ENCODE measurements at places on chromosomes 7 and 10.

DNA sequence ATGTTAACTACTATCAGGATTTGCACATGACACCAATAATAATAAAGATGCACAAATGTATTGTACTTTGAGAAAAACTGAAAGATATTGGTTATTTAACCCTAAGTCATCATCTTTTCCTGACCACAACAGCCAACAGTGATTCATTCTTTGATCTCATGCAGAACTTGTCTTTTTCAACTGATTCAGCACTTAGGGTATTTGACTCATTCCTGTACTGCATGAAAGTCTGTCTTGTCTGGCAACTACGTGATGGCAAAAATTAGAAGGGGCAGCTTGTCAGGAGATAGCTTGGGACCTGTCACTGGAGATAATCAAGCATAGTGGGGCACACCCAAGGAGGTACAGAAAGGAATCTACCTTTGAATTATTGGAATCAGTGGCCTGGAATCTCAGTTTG lies 77.8 kb upstream of the LRRC17 start:
- peak; percentile 92 for DNase-seq

- DNase-seq: no peak
These were observed 181.5 kb downstream of the EXOC4 start for GRCh38 chr7:133434246-133434865.

DNA sequence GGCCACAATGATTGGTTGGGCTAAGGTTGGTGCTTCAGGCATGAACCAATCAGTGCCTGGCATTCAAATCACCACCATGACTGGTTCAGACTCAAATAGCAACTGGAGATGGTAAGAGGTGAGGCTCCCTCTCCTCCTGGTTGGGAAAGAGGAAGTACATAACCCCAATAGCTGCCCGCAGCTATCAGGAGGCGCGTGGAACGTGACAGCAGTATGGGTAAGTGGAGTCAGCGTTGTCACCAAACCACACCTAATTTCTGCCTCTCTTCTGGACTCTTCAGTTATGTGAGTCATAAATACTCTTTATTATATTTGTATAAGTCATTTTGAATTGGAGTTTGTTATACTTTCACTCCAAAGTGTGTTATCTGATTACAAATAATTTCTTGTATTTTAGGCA lies 17.9 kb upstream of the ITGA8 start:
- no peak for DNase-seq

GRCh38 chr7:41436139-41436538 lies 266.8 kb downstream of the INHBA start:
- no peak for DNase-seq

- DNase-seq: peak; percentile 56
These were observed 10.7 kb upstream of the KMT2E start for GRCh38 chr7:105003275-105003674.

DNA sequence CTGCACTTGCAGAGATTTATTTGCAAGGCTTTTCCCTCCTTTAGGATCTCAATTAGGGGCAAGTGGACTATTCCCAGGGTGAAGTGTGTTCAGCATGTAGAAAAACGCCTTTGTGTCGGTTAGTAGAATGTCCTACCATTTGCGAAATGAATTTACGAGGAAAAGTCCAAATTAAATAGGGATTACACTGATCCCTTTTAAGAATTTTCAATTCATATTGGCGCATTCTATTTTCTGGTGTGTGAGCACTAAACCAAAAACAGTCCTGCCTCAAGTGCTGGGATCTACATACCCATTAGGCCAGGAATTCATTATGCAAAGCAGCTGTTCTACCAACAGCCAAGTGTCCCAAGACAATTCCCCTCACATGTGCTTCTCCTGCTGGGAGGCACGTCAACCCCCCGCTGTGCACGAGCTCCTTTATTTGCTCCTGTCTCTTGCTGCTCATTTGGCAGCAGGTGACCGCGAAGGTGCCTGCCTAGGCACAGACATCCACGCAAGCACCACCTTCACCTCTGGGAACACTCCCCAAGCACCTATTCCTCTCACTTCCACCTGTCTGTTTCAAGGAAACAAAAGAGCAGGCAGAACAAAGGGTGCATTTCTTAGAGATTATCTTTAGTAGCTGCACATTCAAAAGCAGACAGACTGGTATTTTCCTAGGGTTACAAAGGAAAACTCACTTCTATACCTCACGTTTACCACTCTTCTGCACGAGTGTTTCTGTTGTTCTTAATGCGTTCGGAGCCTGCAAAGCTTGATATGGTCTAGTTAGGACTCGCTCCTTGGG lies 134.6 kb upstream of the FGFR2 start:
- no peak for DNase-seq

GRCh38 chr7:70208236-70209063 lies 610.2 kb downstream of the AUTS2 start:
- DNase-seq: peak; percentile 2

DNA sequence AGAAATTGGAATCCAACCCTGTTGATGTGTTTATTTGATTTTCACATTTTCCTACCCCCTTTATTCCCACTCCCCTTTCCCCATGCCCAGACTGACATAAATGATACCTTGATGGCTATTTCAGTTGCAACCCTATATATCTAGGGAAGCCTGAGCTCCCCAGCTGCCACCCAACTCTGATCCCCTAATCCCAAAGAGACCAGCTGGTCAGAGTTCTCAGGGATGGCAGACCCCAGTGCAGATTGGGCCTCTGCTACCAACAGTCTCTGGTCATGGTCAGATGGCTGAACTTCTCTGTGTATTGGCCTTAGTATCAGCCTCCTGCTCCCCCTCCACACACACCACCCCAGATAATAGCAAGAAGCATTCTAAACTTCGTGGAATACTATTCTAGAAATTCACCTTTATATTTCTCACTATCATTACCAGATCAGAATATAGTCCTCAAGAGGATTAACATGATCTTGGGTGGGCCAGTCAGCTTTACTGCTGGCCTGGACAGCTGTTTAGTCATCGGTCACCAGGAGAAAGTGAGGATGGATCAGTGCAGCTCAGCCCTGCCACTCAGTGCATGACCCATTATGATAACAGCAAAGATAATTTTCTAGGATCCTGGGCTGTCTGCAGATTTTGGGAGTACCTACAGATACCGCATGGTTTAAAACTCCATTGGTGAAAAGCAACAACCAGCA lies 24.5 kb upstream of the BTRC start:
- DNase-seq: no peak

GRCh38 chr7:151616443-151617213 lies 96.9 kb upstream of the RHEB start:
- no peak for DNase-seq

- DNase-seq: no peak
These were observed 5.5 kb downstream of the CCDC186 start for GRCh38 chr10:114168450-114169009.

GRCh38 chr7:7688956-7689355 lies 29.5 kb downstream of the RPA3 start:
- no peak for DNase-seq

GRCh38 chr10:67471022-67471421 lies 225.0 kb downstream of the CTNNA3 start:
- DNase-seq: no peak

- DNase-seq: no peak
These were observed 36.9 kb downstream of the CAPZA2 start for GRCh38 chr7:116899308-116899707.

DNA sequence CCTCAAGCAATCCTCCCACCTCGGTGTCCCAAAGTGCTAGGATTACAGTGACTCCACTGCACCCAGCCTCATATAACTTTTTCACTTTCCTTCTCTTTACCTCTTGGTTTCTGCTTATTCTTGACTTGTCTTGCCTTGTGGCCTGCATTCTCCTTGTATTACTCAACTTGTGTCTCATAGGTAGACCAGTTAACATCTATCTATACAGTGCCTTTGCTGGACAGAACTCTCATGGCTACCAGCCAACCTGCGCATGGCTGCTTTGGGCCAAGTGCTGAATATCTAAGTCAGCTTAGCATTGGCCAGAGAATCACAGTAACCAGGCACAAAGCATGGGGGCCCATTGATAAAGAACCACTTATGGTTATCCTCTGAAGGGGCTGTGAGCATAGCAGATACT lies 42.6 kb upstream of the ZNRF2 start:
- no peak for DNase-seq

DNA sequence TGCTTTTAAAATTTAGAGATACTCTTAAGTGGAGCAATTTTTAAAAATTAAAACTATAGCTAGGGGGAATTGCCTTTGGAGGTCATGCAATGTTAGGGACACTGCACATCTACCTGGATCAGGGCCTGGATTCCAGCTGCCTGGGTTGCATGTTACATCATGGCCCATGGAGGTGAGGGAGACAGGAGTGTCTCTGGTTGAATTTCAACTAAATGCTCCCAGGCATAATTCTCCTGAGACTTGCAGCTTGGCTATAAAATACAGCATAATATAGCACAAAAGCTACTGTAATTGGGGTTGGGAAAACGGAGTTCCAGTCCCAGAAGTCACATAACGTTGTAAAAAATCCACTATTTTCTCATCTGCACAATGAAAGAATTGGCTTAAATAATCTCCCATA lies 782.5 kb downstream of the LRMDA start:
- no peak for DNase-seq

- DNase-seq: no peak
These were observed 14.6 kb downstream of the SVIL start for GRCh38 chr10:29620112-29620690.

Measured in activated CD4-positive, alpha-beta T cell treated with anti-CD3 and anti-CD28 coated beads, Interleukin-10, Interleukin-2, amounts not matched to agents 100 ng/mL and 50 ng/mL, durations not matched to agents 16 hours and 8 hours (primary cell).